ENCODE measurements at places on chromosomes 2 and 18.

- DNase-seq: no peak
Observed at GRCh38 chr2:71940695-71941094, 207.0 kb downstream of the CYP26B1 start.

- no peak for DNase-seq
Observed at GRCh38 chr2:210302326-210302725, 12.6 kb downstream of the MYL1 start.

DNA sequence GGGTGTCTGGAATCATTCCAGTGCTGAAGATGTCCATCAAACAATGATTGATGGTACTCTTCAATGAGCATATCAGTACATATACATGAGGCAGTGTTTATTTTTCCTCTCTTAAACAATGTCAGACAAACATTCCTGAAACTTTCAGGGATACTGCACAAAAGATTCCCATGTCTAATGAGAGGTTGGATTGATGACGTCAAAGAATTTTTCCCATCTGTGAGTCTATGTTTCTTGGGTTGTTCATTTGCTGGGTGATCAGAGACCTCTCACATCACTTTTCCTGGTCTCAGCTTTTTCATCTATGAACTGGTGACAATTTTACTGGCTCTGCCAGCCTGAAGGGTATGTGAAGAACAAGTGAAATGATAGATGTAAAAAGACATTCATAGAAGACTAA, 325.5 kb downstream of the EN1 start:
- no peak for DNase-seq

GRCh38 chr2:203790134-203790852, 77.3 kb upstream of the CTLA4 start:
- no peak for DNase-seq

DNA sequence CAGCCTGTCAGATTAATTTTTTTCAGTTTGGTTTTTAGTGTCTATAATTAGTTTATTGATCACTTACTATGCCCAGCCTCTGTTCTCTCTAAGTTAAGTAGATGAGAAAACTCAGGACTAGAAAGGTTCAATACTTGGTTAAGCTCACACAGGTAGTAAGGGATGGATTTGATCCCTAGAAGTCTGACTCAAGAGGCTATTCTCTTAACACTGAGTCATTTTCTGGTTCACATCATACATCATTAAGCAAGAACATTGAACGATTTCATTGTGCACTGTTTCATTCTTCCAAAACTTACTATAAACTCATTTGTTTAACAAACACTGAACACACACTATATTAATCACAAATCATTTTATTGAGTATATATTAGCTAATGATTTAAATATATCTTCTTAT, 54.1 kb upstream of the SLC38A11 start:
- DNase-seq: no peak

- no peak for DNase-seq
Observed at GRCh38 chr2:158716121-158716791, 78.9 kb upstream of the DAPL1 start.

- DNase-seq: no peak
Observed at GRCh38 chr2:176589825-176590440, 320.7 kb downstream of the MTX2 start.

GRCh38 chr2:216741223-216741593, 45.9 kb upstream of the IGFBP5 start:
- no peak for DNase-seq

DNA sequence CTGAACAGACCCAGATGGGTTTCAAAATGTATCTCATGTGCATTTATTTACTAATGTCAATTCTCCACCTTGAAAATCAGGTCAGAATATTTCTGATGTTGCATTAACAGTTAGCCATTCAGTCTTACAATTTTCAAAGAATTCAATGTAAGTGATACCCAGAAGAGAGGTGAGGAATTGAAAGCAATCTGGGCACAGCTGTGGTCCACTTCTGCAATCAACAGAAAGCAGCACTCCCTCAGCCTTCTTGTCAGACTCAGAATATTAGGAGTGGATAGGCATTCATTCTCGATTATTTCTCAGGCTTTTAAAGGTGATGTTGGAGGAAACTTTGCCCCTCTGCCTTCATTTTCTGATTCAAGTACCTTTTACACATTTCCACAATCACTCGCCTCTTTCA, 15.7 kb downstream of the CCL20 start:
- DNase-seq: no peak

- no peak for DNase-seq
Observed at GRCh38 chr18:8253944-8254343, 355.3 kb upstream of the RAB12 start.

DNA sequence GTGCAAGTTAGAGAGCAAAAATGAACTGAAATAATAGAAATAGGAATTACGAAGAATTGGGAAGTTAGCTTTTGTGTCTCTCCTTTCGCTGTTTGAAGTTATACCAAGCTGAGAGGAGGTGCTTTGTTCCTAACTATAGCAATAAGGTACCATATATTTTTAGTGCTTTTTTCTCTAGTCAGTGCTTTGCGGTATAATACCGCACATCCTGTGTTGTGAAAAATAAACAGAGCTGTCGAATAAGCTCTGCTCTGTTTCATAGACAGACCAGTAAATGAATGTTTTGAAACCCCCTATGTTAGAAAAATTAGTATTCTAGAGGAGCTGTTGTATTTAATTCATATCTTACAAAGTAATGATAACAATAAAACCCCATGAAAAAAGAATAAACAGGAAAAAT, 130.8 kb downstream of the MAP4K4 start:
- no peak for DNase-seq

GRCh38 chr18:74563999-74564398, 29.7 kb downstream of the CNDP1 start:
- DNase-seq: no peak

DNA sequence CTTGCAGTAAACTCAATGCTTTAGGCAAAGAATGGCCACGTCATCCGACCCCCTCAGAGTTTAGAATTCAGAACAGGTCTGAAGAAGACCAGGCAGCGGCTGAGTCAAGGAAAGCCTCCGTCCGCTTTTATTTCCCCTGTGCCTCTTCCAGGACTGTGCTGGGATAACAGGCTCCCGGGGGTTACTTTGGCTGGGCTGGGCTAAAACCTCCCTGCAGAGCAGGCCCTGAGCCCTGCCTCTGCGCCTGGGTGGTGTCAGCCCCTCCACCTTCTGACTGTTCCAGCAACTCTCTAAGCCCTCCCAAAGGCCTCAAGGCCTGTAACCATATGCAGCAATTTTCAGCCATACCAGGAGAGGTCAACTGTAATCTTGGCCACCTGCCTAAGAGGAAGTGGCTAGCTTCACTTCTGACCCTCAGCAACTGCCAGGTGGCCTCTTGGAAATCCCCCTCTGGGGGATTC, 166.5 kb downstream of the RPIA start:
- DNase-seq: no peak

- no peak for DNase-seq
Observed at GRCh38 chr2:27237341-27237945, 20.3 kb downstream of the CAD start.

DNA sequence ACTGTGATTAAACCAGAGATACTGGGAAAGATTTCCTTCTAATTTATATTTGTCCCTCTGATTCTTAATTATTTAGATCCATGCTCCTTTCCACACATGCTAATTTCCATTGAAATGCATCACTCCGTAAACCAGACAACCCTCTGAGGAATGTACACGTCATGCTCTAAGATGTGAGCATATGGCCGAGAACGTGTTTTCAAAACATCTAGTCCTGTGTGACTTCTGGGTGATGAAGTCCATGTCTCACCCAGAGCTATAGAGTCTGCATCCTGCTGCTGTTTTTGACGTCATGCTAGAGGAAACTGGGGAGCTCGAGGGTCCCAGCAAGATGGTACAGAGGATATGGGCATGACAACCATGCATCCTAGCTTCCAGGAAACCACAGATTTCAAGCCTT, 53.6 kb downstream of the CAPN13 start:
- DNase-seq: no peak

DNA sequence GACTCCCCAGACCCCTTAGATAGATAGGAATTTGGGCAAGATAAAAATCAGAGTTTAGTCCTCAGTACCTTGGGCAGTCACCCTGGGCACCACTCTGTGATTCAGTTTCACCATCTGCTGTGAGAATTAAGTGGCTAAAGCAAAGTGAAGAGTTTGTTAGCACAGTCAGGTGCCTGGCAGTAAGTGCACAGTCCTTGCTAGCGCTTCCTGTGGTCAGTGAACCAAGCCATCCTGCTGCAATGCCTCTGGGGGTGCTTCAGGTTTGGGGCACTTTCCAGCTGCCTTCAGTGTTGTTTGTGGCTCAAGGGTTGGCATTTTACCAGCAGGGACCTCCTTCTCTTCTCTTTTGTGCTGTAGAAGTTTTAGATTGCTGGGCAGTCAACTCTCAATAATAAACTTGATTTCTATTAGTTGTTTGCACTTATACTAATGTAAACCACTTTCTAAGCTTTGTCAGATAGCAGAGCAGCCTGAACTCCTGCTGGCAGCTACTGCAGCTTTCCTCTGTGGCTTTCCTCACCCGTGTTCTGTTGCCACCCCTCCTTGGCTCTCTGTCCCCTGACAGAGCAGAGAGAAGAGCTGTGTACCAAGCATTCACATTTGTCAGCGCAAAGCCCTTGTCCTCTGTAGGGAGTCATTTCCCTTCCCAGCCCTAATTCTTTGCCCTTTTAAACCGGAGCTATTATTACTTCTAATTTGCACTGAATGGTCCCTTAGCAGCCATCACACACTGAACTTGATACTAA, 48.4 kb upstream of the RMP24 start:
- no peak for DNase-seq

Data from CD14-positive monocyte (primary cell).